ENCODE measurements at places on chromosomes 5 and 9.
A peak's percentile ranks its signal among the peaks of the same experiment; 100 is the strongest.

GRCh38 chr9:27168496-27168895 lies 59.5 kb downstream of the TEK start:
- no peak for DNase-seq

DNA sequence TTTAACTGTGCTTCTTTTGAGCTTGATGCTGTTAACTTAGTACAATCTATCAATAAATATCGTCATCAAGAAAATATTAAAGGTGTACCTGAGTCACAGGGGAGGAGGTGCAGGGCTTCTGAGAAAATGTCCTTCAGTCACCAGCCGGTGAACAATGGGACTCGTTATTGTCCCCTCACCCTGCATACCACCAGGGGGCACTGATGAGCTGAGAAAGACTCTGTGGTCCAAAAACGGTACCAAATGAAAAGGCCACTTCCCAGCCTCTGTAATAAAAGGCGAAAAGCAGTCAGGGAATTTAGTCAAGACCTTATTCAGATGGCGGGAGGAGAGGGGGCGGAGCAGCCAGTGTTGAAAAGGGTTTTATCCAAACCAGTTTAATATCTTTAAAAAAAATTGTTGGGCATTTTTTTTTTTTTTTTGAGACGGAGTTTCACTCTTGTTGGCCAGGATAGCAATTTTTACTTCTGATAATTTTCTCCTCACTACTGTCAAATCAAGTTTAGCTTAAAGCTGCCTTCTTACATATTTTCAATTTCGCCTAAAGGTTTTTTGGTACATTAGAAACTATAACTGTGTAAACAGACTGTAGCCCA lies 271.9 kb upstream of the ADAMTS16 start:
- no peak for DNase-seq

DNA sequence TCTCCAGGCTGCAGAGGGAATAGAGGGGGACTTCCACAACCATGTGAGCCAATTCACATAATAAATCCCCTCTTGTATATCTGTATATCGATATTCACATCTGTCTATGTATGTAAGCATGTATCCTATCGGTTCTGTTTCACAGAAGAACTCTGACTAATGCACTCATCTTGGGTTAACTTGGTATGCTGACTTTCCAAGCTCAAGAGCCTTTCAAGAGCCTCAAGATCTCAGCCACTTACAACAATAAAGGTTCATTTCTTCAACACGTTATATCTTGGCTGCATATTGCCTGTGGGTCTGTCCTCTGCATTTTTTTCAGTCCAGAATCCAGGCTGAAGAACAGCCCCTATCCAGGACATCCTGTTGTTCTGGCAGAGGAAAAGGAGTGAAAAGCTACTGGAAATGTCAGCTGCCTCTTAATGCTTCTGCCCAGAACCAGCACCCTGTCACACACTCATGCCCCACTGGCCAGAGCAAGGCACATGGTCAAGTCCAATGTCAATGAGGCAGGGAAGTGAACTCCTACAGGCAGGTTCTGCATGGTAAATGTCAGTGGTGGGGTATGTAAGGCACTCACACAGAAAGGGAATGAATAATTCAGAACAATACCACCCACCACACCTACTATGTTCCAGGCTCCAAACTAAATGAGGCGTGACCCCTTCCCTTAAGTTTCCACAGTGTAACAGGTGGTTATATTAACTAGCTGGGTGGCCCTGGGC lies 91.6 kb upstream of the ICE1 start:
- DNase-seq: no peak

GRCh38 chr9:33051144-33051543 lies 25.3 kb downstream of the SMU1 start:
- DNase-seq: no peak

- DNase-seq: no peak
These were observed 107.0 kb downstream of the MELK start for GRCh38 chr9:36679710-36680109.

DNA sequence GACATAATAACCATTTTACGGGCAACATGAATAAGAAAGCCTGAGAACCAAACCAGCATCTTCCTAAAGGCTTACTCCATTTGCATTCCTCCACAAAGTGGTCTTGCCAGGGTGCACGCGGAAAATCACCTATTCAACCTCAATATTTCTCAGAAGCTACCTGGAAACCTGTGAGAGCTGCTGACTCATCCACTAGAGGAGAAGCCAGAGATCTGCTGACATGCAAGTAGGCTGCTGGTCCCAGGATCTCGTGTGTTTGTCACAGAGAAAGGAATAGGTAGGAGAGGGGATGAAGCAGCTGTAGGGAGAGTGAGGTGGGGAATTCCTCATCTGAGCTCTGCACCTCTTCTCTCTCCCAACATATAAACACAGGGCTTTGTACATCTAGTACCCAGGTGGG lies 138.1 kb downstream of the ADAMTS12 start:
- no peak for DNase-seq

DNA sequence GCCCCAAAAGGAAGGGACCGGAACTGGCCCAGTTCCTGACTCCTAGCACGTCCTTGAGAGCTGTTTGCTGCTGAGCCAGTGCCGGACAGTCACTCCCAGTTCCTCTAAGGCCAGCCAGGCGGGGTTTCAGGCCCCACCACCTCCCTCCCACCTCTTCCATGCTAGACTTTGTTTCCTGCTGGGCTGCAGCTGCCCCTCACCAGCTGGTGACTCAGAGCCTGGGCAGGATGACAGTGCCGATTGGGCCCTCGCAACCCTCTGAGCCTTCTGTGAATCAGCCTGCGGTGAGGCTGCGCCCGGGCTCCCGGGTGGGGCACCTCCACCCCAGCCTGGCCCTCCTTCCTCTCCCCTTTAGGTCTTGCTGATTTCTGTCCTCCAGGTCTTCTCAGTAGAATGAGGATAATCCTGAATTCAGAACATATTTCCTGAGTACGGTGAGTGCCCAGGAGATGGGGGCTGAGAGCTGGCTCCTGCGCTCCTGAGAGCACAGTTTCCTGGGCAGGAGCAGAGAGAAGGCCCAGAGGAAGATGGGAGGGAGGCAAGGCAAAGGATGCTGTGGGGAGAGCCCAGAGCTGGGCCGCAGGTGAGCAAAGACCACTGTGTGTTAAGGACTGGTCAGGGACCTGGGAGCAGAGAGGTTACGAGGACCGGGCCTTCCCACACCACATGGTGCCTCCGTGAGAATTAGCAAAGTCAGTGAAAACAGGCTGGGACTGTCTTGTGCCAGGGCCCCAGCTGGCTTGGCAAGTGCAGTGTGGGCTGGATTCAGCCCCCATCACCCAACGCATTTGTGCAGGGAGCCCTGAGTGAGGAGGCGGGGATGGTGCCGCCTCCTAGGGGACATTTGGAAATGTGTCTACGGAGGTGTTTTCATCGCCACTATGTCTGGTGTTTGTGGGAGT lies 32.9 kb upstream of the STXBP1 start:
- DNase-seq: peak; percentile 61

DNA sequence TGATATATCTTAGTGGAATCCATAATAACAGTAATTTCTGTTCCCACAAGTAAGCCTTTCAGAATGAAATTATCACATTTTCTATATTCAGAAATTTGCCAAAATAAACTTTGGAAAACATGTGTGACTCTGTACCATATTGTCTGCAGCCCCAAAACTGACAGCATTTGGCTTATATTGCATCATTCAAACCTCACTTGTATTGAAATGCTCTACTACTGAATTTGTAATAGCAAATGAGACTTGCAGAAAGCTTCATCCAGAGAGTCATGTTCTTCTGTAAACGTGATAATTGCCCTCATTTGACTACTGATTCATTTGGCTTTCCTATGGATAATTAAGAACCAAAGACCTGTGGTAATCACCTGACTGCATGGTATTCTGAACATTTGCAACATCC lies 1249.5 kb upstream of the CDH18 start:
- no peak for DNase-seq

DNA sequence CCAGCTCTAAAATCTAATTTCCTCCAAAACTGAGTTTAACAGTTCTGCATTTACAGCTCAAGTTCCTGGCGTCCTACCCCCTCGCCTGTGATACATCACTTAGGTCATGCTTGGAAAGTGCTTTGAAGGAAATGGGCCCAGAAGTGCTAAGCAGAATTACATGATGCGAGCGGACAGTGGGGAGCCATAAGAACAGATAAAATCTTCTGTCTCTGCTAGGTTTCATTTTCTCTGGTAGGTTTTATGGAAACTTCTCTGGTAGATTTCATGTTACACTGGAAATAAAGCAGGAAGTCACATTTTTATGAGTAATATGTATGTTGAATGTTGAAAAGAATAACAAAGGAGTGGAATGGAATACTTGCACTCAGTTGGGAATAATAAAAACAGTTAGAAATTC lies 138.3 kb downstream of the ZDHHC21 start:
- DNase-seq: no peak

GRCh38 chr5:32733590-32734340 lies 22.6 kb downstream of the NPR3 start:
- DNase-seq: no peak

- DNase-seq: no peak
These were observed 54.1 kb upstream of the CTNND2 start for GRCh38 chr5:11958321-11958720.

DNA sequence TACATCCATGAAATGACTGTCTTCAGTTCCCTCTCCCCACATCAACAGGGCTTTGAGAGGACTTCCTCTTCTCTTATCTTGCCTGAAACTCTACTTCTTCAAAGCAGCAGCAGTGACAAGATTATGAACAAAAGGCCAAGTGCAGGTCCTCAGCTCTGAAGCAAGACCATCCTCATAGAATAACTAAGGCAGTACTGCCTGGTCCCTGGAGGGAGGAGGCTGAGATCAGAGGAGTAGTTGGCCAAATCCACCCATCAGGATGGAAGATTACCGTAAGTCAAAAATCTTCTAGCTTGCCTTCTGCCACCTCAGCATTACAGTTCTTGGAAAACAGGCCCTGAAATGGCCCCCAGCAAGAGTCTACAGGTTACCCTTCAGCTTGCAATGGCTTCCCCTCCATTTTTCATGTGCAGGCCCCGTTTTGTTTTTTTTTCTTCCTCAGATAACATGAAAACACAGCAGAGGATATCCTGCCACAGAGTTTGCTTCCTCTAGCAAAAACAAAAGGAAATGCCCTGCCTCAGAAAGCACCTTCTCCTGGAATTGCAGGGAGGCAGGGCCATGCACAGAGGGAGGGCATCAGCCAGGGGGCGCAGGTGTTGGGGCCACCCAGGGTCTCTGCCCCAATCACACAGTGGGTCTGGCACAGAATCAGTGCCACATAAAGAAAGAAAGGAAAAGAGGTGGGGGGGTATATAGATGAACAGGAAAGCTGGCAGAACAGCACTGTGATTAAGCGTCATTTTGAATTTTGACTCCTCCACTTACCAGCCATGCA lies 40.0 kb downstream of the KLHL3 start:
- no peak for DNase-seq

DNA sequence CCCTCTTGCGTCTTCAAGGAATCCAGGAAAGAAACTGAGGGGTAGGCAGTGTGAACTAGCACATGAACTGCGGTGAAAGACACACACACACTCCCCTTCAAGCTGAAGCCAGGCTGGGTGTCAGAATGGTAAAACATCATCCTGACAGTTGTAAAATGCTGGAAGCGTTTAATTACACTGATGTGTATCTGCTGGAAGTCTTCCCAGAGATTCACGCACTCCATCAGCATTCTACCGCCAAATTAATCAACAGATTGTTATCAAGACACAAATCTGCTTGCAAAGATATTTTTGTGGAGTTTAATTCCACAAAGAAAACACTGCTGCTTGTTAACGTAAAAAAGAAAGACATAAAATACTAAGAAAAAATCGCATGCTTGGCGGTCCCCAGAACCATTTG lies 241.0 kb upstream of the NFIL3 start:
- DNase-seq: no peak

DNA sequence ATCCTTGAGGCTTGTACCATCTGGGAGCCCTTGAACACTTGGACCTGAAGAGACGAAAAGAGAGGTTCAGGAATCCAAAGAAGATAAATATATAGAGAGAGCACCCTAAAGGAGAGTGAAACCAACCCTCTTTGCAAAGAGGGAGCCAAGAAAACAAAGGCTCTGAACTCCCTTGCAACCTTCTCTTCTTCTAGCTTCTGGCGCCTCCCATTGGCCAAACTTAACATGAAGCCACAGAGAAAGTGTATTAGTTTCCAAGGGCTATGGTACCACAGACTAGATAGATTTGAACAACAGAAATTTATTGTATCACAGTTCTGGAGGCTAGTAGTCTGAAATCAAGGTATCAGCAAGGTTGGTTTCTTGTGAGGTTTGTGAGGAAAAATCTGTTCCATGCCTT lies 175.1 kb downstream of the HCN1 start:
- no peak for DNase-seq

DNA sequence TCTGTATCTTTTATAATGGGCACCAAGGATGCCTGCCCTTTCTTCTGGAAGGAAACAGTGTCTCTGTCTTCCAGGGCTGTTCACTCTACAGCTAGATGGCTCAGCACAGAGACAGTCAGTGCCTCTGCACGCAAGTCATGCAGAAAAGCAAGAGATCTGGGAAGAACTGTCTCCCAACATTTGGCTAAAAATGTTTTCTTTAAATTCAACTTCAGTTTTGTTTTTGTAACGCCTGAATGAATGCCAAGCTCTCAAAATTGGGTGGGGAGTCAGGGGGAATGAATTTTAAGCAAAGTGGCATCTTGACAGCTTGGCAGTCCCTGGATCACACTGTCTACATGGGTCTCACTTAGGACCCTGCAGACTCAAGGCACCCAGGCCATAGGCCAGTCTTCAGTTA lies 12.6 kb downstream of the OLFML2A start:
- DNase-seq: no peak

- DNase-seq: no peak
These were observed 115.6 kb downstream of the PDE8B start for GRCh38 chr5:77325921-77326541.

All from right lung (tissue), 10 donors.